ENCODE measurements at places on chromosomes 7 and 10.

DNA sequence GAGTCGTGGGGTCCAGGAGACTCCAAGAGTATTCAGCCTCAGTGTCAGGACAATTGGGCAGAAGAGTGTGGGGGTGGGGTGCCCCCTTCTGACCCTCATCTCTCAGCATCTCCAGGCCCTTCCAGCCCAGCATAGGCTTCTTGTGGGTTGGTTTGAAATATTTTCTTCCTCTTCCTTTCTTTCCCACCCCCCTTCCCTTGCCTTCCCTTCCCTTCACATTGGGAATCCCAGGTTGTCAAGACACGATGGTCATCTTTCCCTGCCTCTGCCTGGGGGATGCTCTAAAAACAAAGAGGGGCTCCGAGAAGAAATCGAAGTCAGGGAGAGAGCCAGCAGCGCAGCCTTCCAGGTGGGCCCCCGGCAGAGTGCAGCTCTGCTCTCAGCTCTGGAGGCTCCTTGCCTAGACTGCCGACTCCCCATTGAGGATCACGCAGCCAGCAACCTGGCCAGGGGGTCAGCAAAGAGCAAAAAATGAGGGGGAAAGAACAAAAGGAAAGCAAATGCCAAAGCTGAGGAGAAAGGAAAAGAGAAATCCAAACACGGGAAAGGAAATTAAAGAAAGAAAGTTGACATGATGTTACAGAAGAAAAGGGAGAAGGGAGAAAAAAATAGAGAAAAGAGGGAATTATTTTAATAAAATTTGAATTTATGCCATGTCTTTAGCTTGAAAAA, 1.5 kb downstream of the PAX2 start:
- DNase-seq: no peak

GRCh38 chr10:8439040-8439439, 384.6 kb downstream of the GATA3 start:
- no peak for DNase-seq

- DNase-seq: no peak
Measured at GRCh38 chr7:142969183-142969582, 7.0 kb upstream of the KEL start.

DNA sequence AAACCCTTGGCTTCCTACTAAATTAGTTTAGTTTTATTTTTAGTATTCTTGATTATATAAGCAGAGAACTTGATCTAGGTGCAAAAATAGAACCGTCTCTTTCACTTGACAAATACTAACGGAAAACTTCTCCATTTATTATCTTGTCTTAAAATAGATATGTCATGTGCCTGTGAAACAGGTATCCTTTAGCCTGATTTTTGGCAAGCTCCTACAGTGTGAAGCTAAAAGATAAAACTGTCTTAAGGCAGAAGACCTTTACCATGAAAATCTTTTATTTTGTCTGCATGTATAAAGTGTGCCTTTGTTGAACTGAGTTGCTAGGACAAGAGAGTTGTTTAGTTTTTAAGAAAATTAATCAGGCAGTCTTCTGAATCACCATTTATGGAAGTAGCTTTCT, 90.6 kb downstream of the CYP51A1 start:
- DNase-seq: no peak

- DNase-seq: no peak
Measured at GRCh38 chr10:71821909-71822763, 28.9 kb downstream of the PSAP start.

DNA sequence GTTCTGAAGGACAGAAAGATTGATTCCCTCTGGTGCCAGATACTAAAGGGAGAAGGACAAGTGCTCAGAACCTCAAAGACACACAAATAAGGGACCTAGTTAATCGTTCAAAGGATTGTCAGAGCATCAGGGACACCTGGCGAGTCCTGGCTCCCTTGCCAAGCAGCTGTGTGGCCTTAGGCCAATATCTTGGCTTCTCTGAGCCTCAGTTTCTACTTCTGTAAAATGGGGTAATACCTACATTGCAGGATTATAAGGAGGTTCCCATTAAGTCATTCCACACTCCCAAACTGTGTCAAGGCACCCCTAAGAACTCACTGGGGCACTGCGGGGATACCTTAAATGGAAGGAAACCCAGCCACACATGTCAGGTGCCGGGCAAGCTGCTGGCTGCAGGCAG, 29.4 kb downstream of the DRGX start:
- DNase-seq: no peak

- no peak for DNase-seq
Measured at GRCh38 chr10:129501652-129502436, 34.8 kb downstream of the MGMT start.

DNA sequence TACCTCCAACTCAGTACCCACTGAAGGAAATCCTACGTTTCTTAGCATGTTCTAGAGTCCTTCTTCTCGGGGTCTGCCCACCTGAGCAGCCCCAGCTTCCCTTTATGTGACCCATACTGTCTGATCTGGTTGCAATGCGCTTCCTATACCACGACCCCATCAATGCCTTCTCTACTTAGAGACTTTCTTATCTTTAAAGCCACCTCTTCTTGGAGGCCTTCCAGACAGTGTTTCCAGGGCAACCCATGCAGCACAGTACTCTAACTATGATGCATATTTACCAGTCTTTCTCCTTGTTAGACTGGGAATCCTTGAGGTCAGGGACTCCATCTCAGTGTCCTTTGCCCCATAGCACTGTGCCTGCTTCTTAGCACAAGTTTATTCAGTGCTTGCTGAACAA, 54.5 kb upstream of the SLF2 start:
- DNase-seq: no peak
